ENCODE measurements at places on chromosomes 6 and 20.

DNA sequence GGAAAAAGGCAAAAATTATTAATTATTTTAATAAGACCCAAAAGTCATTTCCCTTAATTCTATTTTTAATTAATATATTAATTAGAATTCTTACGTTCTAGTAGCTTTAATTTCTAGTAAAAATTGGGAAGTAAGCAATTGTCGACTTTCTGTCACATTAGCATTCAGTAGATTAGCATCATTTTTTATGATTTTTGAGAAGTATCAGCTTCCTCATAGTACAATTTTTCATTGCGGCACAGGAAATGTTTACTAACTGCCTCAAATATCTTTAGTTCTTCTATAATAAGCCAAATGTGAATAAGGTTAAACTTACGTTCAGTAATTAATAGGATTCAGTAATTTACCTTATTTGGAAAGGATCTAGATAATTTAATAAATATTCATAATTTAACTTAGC, 687.4 kb downstream of the EPM2A start:
- DNase-seq: no peak

DNA sequence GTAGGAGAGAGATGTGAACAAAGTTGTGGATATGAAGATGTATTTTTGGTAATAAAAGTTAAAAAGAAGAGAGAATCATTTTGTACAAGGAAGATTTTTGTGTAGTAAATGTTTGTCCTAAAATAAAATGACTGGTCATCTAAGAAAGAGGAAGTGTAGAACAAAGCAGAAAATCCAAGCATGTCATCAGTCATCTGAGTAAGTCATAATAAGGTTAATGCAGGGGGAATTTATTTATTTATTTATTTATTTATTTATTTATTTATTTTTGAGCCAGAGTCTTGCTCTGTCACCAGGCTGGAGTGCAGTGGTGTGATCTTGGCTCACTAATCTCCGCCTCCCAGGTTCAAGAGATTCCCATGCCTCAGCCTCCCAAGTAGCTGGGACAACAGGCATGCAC, 15.7 kb upstream of the CGA start:
- no peak for DNase-seq

DNA sequence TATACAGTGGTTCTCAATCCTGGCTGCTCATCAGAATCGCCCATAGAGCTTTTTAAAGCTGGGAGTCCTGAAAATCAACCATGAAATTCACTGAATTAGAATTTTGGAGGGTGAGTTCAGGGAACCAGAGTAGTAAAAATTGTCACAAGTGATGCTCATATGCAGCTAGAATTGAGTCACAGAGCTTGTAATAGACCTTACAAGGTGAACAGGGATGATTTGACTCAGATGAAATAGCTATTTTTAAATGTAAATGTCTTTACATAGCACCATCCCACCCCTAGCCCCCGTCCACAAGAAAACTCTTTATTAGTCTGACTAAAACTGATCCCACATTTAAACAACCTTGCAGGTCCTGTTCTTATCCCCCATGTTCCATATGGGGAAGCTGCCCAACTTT, 531.7 kb downstream of the LMBRD1 start:
- DNase-seq: no peak

GRCh38 chr6:28218312-28219248, 6.5 kb upstream of the ZSCAN9 start:
- peak; percentile 83 for DNase-seq

GRCh38 chr6:165448210-165448609, 138.8 kb upstream of the C6orf118 start:
- no peak for DNase-seq

GRCh38 chr20:25402583-25402982, 4.9 kb upstream of the GINS1 start:
- DNase-seq: no peak

GRCh38 chr6:4008324-4009047, 70.5 kb downstream of the FAM217A start:
- peak; percentile 49 for DNase-seq

GRCh38 chr20:56428410-56428809, 16.4 kb downstream of the CASS4 start:
- DNase-seq: no peak

GRCh38 chr6:2102316-2102883, 143.0 kb downstream of the GMDS start:
- no peak for DNase-seq

DNA sequence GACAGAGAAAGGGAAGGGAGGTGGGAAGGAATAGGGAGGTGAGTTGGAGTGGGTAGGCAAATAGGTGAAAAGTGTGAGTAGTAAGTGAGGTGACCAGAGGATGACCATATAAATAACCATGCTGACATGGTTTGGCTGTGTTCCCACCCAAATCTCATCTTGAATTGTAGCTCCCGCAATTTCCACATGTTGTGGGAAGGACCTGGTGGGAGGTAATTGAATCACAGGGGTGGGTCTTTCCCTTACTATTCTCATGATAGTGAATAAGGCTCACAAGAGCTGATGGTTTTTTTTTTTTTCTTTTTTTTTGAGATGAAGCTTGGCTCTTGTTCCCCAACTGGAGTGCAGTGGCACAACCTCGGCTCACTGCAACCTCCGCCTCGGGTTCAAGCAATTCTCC, 21.5 kb upstream of the SMIM13 start:
- no peak for DNase-seq

GRCh38 chr6:107602321-107603005, 112.5 kb downstream of the SOBP start:
- no peak for DNase-seq

DNA sequence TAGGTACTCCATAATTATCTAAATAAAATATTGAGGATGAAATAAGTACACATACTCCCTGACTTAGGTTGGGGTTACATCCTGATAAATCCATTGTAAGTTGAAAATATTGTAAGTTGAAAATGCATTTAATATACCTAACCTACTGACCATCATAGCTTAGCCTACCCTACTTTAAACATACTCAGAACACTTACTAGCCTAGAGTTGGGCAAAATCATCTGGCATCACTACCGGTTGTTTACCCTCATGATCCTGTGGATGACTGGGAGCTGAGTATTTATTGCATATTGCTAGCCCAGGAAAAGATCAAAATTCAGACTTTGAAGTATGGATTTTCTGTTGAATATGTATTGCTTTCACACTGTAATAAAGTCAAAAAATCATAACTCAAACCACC, 467.3 kb downstream of the C6orf118 start:
- no peak for DNase-seq

Measured in GM12865 (cell line).